Osteoblast (primary cell): ENCODE measurements at places on chromosomes 13 and 19. TPM values are rescaled to one million over a fixed set of nuclear protein-coding genes. Genes with fewer than 3 reads are reported as not detected.

The MYPOP gene
- 2.1 and 3.3 TPM in 2 replicates for total RNA-seq

The ZNF208 gene
- 1.2 and 1.4 TPM in 2 replicates for total RNA-seq

The MCF2L gene
- 6.5 TPM in 2 replicates for total RNA-seq

The SBK2 gene
- not detected in 2 replicates for total RNA-seq

The IGFL1 gene
- total RNA-seq = not detected in 2 replicates

The ZBTB7A gene
- 38.6 and 42.7 TPM in 2 replicates for total RNA-seq

The ZNF626 gene
- 15.6 and 19.9 TPM in 2 replicates for total RNA-seq

The SIGLEC10 gene
- total RNA-seq = not detected in 2 replicates
